ENCODE measurements at places on chromosomes 1 and 21.

- H3K36me3 ChIP-seq, result no peaks in the 10 kb centered on the region
- H3K4me1 ChIP-seq, result no peaks in the 10 kb centered on the region
- no peaks in the 10 kb centered on the region for H3K27me3 ChIP-seq
- no peak overlapping the region for H3K27ac ChIP-seq
- no peak for DNase-seq
Observed at GRCh38 chr1:177871613-177872307, 98.1 kb downstream of the SEC16B start.

- H3K4me1 ChIP-seq, result no peaks in the 10 kb centered on the region
- H3K4me3 ChIP-seq, result no peak overlapping the region
- H3K27ac ChIP-seq, result no peak overlapping the region
- no peaks in the 10 kb centered on the region for H3K27me3 ChIP-seq
Observed at GRCh38 chr1:61692155-61692800, 32.7 kb downstream of the TM2D1 start.

DNA sequence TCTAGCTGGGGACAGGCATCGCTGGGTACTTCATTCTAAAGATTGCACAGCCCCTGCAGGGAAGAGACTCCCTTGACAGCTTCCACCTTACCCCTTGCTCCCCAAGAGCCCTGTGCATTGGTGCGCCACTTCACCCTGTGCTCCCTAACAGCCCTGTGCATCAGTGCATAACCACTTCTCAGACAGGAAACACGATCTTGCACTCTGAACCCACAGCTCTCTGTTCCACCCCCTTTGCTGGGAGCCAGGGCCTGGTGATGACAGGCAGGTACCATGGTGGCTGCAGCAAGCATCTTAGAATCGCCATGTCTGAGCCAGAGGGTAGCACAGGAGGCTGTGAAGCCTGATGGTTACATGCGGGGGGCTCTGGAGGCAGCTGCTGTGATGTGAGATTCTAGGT is 5.0 kb downstream of the ALPL start:
- H3K27me3 ChIP-seq, result peaks cover 23% of the 10 kb centered on the region
- no peak overlapping the region for H3K4me3 ChIP-seq
- H3K4me1 ChIP-seq, result no peaks in the 10 kb centered on the region

GRCh38 chr1:234970401-234970730 is 158.3 kb downstream of the TOMM20 start:
- H3K36me3 ChIP-seq, result no peaks in the 10 kb centered on the region
- H3K27ac ChIP-seq, result peak overlapping the region; percentile 61
- H3K4me1 ChIP-seq, result peaks cover 21% of the 10 kb centered on the region
- H3K4me3 ChIP-seq, result no peak overlapping the region

DNA sequence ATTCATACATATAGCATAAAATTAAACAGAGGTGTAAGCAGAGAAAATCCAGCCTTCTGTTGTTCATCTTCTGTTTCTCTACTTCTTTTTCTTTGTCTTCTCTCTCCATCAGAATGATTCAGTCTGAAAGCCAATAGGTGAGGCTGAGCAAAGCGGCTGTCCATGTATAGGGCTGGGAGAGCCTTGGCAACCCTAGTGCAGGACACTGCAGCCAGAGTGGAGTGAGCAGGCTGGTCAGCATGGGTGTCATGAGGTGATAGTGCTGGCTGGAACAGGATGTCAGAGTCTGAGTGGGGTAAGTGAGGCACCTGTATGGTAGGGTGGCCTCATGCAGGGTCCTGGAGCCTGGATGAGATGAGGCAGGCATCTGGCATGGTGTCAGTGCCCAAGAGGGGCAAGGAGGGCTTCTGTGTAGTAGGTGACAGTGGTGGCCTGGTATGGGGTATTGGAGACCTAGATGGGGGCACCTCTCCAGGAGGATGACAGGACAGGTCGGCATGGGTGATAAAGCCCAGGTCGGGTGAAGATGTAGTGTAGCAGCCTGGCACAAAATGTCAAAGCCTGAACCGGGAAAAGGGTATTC is 45.5 kb upstream of the GTF2B start:
- DNase-seq, result no peak
- H3K27ac ChIP-seq, result no peak overlapping the region
- no peaks in the 10 kb centered on the region for H3K27me3 ChIP-seq
- H3K4me1 ChIP-seq, result no peaks in the 10 kb centered on the region

DNA sequence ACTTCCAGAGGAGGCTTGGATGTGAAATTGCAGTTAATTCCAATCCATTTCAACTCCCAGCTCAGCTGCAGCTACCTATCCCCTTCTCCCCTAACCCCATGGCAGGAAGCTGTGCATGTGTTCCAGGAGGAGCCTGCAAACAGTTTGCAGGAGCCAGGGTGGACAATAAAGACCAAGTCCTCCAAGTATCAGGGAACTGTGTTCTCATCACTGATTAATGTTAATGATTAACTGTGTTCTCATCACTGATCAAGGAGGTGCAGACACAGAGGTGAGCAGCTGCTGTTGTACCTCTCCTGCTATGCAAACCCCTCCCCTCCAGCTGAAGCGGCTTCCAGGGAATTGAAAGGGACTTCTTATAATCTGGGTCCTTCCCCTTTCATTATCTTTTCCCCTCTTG is 19.2 kb downstream of the CLDN19 start:
- no peak for DNase-seq
- H3K36me3 ChIP-seq, result peaks cover 4% of the 10 kb centered on the region
- no peak overlapping the region for H3K4me3 ChIP-seq
- no peak overlapping the region for H3K27ac ChIP-seq

- no peak for DNase-seq
- H3K27ac ChIP-seq, result no peak overlapping the region
- H3K27me3 ChIP-seq, result no peaks in the 10 kb centered on the region
- H3K4me3 ChIP-seq, result no peak overlapping the region
- H3K4me1 ChIP-seq, result peaks cover 2% of the 10 kb centered on the region
Observed at GRCh38 chr1:24875991-24876506, 54.0 kb downstream of the RUNX3 start.

- no peaks in the 10 kb centered on the region for H3K27me3 ChIP-seq
- no peak overlapping the region for H3K27ac ChIP-seq
- no peak for DNase-seq
- peaks cover 4% of the 10 kb centered on the region for H3K36me3 ChIP-seq
- no peak overlapping the region for H3K4me3 ChIP-seq
Observed at GRCh38 chr1:243216741-243217140, 38.3 kb downstream of the CEP170 start.

GRCh38 chr1:13661539-13661938 is 38.4 kb upstream of the PRDM2 start:
- no peak overlapping the region for H3K27ac ChIP-seq
- no peaks in the 10 kb centered on the region for H3K4me1 ChIP-seq
- H3K4me3 ChIP-seq, result no peak overlapping the region
- no peaks in the 10 kb centered on the region for H3K36me3 ChIP-seq
- no peak for DNase-seq
- no peaks in the 10 kb centered on the region for H3K27me3 ChIP-seq

- no peak overlapping the region for H3K27ac ChIP-seq
- no peaks in the 10 kb centered on the region for H3K4me1 ChIP-seq
- peaks cover 16% of the 10 kb centered on the region for H3K27me3 ChIP-seq
- H3K36me3 ChIP-seq, result no peaks in the 10 kb centered on the region
- H3K4me3 ChIP-seq, result no peak overlapping the region
Observed at GRCh38 chr1:65141394-65141793, 6.6 kb upstream of the AK4 start.

- no peaks in the 10 kb centered on the region for H3K36me3 ChIP-seq
- peaks cover 8% of the 10 kb centered on the region for H3K4me1 ChIP-seq
- H3K27ac ChIP-seq, result no peak overlapping the region
Observed at GRCh38 chr1:205690122-205690756, 9.9 kb upstream of the SLC45A3 start.

DNA sequence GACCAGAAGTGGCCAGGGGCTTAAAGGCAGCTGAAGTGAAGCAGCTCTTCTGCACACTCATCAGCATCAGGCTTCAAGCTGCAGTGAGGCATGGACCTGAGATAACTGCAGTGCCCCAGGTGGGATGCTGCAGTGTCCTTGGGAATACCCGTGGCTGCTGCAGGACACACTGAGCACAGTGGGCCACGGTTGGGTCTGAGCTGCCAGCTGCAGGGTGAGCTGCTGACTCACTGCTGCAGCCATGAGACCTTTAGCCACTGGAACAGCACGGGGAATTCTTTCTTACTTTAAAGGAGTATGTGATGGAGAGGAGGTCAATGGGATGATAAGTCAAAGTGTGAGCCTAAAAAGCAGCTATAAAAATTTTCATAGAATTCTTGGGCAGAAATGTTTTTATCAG is 102.1 kb downstream of the XCL2 start:
- no peaks in the 10 kb centered on the region for H3K27me3 ChIP-seq
- H3K27ac ChIP-seq, result no peak overlapping the region
- no peak for DNase-seq
- H3K4me3 ChIP-seq, result no peak overlapping the region

DNA sequence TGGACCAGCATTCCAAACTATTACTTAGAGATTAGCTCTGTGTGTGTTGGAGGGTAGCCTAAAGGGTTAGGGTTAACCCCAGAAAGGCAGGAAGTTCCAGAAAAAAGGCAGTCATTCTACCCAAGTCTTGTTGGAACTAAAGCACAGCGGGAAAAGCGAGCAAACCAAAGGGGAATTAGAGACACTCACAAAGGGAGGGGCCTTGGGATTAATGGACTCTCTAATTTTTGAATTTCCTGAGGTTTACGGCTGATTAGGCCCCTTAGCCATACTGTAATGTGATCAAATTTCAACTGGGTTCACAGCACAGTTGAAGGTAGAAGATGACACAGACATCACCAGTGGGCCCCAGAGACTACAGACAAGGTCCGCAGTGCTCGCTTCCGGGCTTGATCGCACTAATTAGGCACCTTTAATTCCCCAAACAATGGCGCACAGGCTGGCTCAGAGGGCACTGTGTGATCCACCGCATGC is 28.3 kb downstream of the CAPZB start:
- no peak overlapping the region for H3K27ac ChIP-seq
- no peak overlapping the region for H3K4me3 ChIP-seq
- H3K4me1 ChIP-seq, result peaks cover 61% of the 10 kb centered on the region
- no peak for DNase-seq
- peaks cover 4% of the 10 kb centered on the region for H3K36me3 ChIP-seq

GRCh38 chr1:77064246-77064645 is 155.0 kb downstream of the PIGK start:
- no peaks in the 10 kb centered on the region for H3K36me3 ChIP-seq
- no peak for DNase-seq
- H3K27ac ChIP-seq, result no peak overlapping the region
- H3K4me3 ChIP-seq, result no peak overlapping the region
- H3K4me1 ChIP-seq, result no peaks in the 10 kb centered on the region

DNA sequence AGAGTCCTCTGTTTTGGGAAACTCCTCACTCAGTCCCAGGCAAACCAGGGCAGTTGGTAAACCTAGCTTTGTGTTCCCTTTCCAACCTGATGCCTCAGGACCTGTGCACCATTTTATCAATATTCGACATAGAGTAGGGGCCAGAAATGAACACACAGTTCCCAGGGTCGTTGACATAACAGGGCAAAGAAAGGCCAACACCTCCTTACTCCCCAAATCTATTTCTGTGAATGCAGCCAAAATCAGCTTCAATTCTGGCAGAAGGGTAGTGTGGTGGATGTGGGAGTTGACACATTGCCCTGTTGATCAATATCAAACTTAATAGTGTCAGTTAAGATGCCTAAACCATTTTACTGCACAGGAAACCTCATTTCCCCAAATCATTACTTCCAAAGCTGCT is 104.6 kb upstream of the SPATA6 start:
- H3K4me3 ChIP-seq, result no peak overlapping the region
- H3K4me1 ChIP-seq, result no peaks in the 10 kb centered on the region
- no peak for DNase-seq
- H3K27ac ChIP-seq, result no peak overlapping the region
- no peaks in the 10 kb centered on the region for H3K27me3 ChIP-seq

GRCh38 chr1:58971629-58972140 is 187.8 kb upstream of the JUN start:
- no peak overlapping the region for H3K4me3 ChIP-seq
- no peaks in the 10 kb centered on the region for H3K36me3 ChIP-seq
- no peaks in the 10 kb centered on the region for H3K27me3 ChIP-seq
- no peak for DNase-seq

GRCh38 chr1:86151427-86151826 is 5.1 kb downstream of the COL24A1 start:
- no peak for DNase-seq
- no peaks in the 10 kb centered on the region for H3K4me1 ChIP-seq
- H3K27ac ChIP-seq, result no peak overlapping the region
- H3K27me3 ChIP-seq, result peaks cover 23% of the 10 kb centered on the region
- H3K36me3 ChIP-seq, result no peaks in the 10 kb centered on the region

- H3K4me3 ChIP-seq, result peak overlapping the region; percentile 36
- peaks cover 54% of the 10 kb centered on the region for H3K36me3 ChIP-seq
- H3K4me1 ChIP-seq, result peaks cover 95% of the 10 kb centered on the region
- no peaks in the 10 kb centered on the region for H3K27me3 ChIP-seq
Observed at GRCh38 chr1:160629286-160630210, 17.3 kb downstream of the SLAMF1 start.

- no peaks in the 10 kb centered on the region for H3K27me3 ChIP-seq
- no peak for DNase-seq
- H3K36me3 ChIP-seq, result no peaks in the 10 kb centered on the region
- no peak overlapping the region for H3K4me3 ChIP-seq
Observed at GRCh38 chr1:197388801-197389200, 120.7 kb downstream of the CRB1 start.

DNA sequence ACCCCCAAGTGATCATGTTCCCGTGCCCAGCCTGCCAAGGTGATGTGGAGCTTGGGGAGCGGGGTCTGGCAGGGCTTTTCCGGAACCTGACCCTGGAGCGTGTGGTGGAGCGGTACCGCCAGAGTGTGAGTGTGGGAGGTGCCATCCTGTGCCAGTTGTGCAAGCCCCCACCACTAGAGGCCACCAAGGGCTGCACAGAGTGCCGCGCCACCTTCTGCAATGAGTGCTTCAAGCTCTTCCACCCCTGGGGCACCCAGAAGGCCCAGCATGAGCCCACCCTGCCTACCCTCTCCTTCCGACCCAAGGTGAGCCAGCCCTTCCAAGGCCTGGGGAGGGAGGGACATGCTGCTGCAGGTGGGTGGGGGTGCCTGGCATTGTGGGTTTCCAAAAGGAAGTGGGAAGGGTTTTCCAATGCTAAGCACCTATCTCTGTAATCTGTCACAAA is 2.3 kb downstream of the TRIM46 start:
- no peak for DNase-seq
- H3K36me3 ChIP-seq, result peaks cover 26% of the 10 kb centered on the region
- H3K4me1 ChIP-seq, result peaks cover 47% of the 10 kb centered on the region
- peak overlapping the region; percentile 49 for H3K27ac ChIP-seq
- no peak overlapping the region for H3K4me3 ChIP-seq
- no peaks in the 10 kb centered on the region for H3K27me3 ChIP-seq

DNA sequence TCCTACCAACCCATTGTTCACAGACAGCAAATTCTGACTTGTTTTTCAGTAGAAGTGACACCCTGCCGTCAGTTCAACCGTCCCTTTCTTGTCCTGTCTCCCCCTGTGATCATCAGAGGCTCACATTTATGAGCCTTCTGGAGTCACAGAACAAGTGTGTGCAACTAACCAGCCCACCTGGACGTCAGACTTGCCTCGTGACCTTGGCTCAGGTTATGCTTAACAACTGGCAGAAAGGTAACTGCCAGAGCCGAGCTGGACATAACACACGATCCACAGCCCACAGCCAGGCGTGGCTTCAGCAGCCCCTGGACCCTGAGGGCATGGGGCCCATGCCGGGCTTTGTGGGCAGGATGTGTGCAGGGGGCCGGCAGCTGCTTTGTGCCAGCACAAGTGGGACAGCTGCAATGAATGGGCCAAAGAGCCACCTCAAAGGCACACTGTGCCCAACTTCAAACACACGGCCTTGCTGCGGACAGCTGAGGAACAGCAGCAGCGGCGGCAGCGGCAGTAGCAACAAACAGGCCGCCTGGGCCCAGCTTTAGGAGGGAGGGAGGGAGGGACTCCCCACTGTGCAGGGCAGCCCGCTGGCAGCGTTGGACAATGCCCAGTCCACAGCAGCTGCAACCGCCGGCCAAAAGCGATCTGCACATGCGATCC is 103.9 kb downstream of the ZBTB18 start:
- no peaks in the 10 kb centered on the region for H3K4me1 ChIP-seq
- no peaks in the 10 kb centered on the region for H3K36me3 ChIP-seq
- DNase-seq, result no peak
- H3K4me3 ChIP-seq, result no peak overlapping the region
- no peak overlapping the region for H3K27ac ChIP-seq
